ENCODE measurements at places on chromosomes 12 and 14.

DNA sequence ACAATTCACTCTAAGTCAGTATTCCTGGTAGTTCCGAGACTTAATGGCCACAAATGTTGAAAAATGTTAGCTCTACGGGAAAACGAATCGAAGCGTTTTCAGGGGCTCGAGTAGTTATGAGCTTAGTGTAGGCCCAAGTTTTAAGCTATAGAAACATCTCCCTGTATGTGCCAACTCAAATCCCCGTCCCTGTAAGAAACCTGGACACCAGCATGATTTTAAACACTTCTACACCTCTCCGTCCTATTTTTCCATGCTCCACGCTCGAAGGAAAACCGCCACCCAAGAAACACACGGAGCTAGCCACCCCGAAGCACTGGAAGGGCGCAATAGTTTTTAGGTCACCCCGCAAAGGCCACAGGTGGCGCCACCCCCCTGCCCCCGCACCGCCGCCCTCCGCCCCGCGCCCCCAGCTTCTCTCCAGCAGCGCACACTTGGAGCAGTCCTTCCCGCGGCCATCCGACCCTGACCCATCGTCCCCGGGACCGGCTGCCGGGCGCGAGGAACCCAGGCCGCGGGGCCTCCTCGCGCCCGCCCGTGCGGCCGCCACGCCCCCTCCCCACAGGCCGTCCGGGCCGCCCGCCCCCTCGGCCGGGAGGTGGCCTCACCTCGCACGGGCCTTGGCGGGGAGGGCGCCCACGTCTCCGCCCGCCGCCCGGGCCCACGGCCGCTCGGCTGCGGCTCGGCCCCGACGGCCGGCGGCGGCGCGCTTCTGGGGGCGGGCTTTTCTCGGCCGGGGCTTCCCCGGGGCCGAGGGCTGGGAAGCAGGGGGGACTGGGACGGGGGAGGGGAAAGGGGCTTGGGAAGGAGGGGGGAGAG is 522 bp downstream of the R3HDM2 start:
- DNase-seq = no peak

- no peak for DNase-seq
Measured at GRCh38 chr12:85681333-85681732, 154.9 kb downstream of the RASSF9 start.

- no peak for DNase-seq
Measured at GRCh38 chr12:95877622-95878021, 18.9 kb downstream of the SNRPF start.

GRCh38 chr14:79841433-79841832 is 369.9 kb downstream of the DIO2 start:
- DNase-seq = no peak

DNA sequence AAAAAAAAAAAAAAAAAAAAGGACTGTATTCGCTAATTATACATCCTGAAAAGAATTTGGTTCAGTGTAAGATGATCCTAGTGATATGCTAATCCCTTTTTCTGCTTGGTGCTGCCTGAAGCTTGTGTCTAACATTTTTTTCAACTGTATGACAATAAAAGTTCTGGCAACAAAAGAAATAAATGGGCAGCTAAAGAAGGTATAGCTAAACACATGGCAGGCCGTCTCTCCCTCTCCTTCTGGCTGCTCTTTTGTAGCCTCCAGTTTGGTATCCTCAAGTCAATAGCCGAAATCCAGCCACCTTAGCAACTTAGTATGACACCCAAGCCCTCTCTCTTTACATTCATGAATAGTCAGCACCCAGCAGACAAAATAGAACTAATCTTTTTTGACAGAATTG is 198.3 kb upstream of the OTX2 start:
- DNase-seq = no peak

DNA sequence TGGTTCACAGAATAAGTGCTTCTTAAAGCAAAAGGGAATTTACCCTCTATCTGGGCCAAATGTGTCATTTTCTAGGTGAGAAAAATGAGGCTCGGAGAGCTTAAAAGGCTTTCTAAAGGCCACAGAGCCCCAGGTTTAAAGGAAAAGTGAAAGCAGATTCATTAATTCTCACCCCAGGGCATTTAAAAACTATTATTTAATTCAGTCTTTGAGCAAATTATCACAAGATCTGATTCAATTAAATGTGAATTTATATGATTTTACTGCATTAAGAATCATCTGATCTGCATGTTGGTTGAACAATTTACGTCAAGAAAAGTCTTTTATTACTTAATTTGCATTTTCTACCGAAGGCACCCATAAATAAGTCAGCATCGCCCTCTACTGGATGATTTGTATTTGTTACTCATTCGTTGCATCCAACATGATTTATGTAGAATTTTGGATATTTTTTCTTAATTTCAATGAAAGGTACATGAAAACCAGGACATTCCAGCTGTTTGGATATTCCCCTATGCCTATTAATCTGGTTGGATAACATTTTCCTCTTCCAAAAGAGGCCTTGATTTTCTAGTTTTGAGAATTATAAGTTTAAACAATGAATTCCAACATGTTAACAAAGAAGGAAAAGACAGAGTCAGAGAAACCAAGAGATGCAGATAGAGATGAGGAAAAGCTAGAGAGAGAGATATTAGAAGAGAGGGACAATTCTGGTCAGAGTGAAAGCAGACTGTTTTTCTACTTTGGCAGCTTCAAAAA is 19.1 kb upstream of the DHRS7 start:
- no peak for DNase-seq

- DNase-seq = no peak
Measured at GRCh38 chr14:61433169-61433568, 111.8 kb downstream of the PRKCH start.

- no peak for DNase-seq
Measured at GRCh38 chr14:57970594-57970993, 104.7 kb upstream of the SLC35F4 start.

DNA sequence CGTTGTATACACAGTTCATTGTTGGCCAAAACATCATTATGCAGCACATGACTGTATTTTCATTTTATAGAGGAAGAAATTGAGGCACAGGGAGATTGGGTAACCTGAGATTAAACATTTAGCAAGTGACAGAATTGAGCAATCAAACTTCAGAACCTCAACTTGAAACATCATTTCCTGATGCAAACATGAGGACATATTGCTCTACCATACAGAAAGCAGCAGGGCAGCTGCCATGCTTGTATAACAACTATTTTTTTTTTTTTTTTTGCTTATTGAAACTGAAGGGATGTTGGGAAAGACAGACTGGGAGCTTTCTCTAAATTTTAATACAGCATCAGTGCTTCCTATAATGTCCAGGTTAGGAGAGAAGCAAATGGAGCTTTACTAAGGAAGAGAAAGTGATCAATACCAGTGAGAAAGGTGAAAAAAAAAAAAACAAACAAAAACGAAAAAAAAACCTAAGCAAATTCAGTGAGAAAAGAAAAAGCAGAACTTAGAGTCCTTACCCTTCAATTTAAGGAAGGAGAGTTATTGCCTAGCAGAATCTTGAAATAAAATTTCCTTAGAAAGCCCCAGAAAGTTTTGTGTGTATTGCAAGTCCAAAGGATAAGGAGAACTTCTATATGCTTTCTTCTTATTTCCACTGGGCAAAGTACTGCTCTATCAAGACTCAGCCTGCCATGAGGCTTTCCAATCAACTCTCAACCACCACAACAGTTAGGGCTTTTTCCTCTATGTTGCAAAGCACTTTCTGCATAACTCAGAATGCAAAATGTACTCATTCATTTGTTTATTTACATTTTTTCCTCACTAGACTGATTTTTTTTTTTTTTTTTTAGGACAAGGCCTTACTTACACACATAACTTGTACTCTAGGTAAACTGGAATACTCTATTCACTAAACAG is 21.6 kb downstream of the BTG1 start:
- no peak for DNase-seq

GRCh38 chr12:45326358-45326975 is 110.6 kb downstream of the ANO6 start:
- DNase-seq = no peak

- no peak for DNase-seq
Measured at GRCh38 chr12:65140738-65141137, 19.6 kb upstream of the WIF1 start.

DNA sequence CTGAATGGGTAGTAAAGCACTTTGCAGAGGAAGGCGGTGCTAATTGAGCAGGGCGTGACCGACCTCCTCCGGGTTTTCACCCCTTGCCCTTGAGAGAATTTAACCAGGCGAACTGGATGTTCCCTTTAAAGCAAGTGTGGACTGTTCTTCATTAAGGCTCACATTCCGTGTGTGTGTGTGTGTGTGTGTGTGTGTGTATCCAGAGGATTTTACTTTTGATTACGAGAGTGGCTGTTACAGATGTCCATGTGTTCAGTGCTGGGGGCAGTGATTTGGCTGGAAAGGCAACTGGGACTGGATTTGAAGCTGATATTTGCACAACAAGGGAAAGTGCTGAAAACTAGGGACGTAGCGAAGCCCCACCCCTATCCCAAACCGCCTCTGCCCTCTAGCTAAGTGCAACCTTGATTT is 2.2 kb downstream of the TMEM132C start:
- no peak for DNase-seq

GRCh38 chr14:92160619-92161018 is 38.9 kb downstream of the CPSF2 start:
- no peak for DNase-seq

DNA sequence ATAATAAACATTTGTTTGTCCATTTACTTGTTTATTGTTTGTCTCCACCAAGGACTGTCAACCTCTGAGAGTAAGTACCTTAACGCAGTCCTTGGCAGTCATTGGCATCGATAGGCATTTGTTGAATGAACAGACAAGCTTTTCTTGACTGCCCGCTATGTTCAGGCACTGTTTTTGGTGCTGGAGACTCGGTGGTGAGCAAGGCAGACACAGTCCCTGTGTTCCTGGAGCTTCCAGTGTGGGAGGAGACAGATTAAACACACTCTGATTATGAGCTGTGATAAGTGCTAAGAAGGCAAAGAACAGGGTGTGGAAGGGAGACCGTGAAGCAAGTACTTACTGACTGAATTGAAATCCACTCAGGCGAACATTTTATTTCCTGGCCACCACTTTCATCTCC is 1.2 kb downstream of the ATP6V0A2 start:
- no peak for DNase-seq

- DNase-seq = no peak
Measured at GRCh38 chr14:87628129-87628528, 364.9 kb downstream of the GALC start.

GRCh38 chr14:21169573-21169972 is 13.7 kb upstream of the OR5AU1 start:
- no peak for DNase-seq

- no peak for DNase-seq
Measured at GRCh38 chr12:26116829-26117715, 7.8 kb downstream of the BHLHE41 start.

DNA sequence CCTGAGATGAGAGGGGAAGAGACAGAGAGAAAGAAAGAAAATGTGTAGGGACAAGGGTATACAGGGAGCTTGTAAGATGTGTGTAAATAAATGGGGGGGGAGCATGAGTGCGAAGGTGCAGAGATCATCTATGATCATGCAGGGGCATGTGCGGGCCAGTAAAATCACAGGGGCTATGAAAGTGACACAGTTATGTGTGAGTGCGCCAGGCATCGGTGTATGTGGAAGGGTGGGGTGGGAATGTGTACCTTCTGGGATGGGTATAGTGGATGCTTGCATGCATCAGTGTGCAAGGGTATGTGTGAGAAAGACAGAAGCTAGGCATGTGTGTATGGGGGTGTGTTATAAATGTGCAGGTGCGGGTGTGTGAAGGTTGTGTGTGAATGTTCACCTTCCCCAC is 18.4 kb upstream of the KRT78 start:
- DNase-seq = no peak

- DNase-seq = no peak
Measured at GRCh38 chr12:29589286-29589820, 91.9 kb upstream of the OVCH1 start.

- DNase-seq = no peak
Measured at GRCh38 chr12:122884860-122885259, 11.1 kb downstream of the VPS37B start.

- DNase-seq = no peak
Measured at GRCh38 chr12:1882850-1883470, 35.5 kb downstream of the CACNA2D4 start.

DNA sequence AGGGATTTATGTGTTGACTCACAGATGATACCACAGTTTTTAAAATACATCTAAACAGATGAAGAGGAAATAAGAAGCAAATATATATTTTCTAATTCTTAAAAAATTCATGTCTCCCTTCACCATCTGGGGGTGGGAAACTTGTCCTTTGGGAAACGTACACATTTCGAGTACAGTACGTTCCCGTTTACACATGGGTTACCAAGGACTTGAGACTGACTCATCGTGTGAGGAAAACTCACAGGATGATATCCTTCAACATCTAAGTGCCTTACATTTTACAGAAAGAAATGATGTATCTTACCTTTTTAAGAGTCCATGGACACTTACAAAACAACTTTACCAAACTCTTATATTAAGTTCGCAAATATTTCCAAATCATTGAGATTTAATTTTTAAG is 16.0 kb upstream of the FBLN5 start:
- no peak for DNase-seq

GRCh38 chr14:61996753-61997152 is 234.5 kb downstream of the SNAPC1 start:
- DNase-seq = no peak

DNA sequence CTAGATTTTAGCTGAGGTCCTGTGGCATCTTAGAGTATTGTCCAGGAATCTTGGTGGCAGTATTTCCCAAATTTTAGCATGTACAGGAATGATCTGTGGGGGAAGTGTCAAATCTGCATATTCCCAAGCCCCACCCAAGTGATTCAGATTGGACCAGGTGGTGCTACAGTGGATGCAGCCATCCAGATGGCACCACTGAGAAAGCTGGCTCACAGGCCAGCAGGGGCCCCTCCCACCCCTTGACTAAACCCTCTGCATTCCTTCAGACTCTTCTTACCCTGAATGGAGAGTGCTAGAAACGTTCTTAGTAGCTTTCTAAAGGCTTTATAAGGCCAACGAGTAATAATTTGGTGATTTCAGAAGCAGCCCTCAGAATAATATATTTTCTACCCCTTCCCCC is 255.2 kb downstream of the NRXN3 start:
- no peak for DNase-seq

DNA sequence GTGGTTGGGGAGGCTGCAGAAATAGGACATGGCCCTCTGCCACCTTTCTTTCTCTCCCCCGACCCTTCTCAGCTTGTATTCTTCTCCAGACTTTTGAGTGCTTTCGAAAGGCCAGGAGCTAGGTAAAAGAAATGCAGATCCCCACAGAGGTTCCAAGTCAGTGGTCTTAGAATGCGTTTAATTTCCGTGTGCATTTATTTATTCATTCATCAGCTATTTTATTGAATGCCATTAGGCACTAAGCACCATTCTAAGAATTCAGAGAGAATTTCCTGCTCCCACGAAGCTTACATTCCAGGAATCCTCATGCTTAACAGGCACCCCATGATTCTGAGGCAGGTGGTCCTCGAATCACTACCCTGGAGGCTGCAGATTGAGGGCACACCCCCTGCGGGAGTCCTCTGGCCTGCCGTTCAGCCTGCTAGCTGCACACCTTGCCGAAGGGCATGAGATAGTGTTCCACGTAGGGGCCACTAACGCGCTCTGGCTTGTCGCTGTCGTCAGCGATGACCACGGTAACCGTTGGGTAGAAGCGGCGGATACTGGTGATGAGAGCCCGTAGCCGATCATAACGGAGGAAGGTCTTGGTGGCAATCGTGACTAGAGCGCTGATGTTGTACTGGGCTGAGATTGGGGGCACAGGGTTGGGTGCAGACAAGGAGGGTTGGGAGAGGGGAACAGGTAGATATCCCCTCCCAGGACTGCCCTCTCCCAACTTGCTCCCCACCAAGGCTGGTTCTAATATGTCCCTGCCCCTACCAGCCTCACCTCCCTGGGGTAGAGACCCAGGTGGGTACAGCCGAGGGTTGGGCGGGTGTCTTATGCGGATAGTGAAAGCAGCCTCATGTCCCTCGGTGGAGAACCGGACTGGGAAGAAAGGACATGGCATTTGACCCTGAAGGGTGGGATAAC is 4.5 kb downstream of the B4GALNT1 start:
- DNase-seq = no peak

GRCh38 chr12:122860854-122861586 is 25.8 kb downstream of the HIP1R start:
- DNase-seq = no peak

All from stimulated activated CD8-positive, alpha-beta memory T cell treated with anti-CD3 and anti-CD28 coated beads, Interleukin-12 subunit alpha, Interleukin-12 subunit beta, amount 100 ng/mL, for 4 hours (primary cell).